ENCODE measurements at places on chromosomes 16 and 17.
A peak's percentile ranks its signal among the peaks of the same experiment; 100 is the strongest.

DNA sequence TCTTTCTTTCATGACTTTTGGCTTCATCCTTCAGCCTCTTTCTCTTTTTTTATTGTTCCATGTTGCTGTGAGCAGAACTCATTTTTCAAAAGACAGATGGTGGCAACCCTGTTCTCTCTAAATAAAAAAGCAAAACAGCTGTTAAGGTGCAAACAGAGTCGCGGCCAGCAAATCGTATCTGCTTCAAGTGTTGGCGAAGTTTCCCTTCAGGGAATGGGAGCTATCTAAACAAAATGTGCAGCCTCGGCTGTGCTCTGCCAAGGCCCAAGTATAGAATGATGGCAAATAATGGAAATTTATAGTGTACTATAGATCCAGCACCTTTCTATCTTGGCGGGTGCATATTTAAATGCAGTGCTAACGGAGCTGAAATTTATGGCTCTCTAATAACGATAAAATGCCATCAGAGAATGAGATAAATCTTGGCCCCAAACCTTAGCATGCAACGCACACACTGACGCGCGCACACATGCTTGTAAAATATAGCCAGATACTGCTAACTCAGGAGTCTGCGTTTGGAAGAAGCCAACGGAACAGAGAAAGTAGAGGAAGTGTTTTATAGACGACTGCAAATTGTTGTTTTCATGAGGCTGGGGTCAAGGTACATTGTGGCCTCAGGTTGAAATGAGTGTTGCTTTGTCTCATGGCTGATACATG is 315.5 kb upstream of the RBFOX1 start:
- DNase-seq: no peak

GRCh38 chr16:8708536-8708935 is 34.1 kb downstream of the ABAT start:
- no peak for DNase-seq

- DNase-seq: no peak
Observed at GRCh38 chr16:84461029-84461412, 43.4 kb downstream of the MEAK7 start.

- no peak for DNase-seq
Observed at GRCh38 chr17:43662413-43663141, 855 bp upstream of the MEOX1 start.

- DNase-seq: no peak
Observed at GRCh38 chr17:30398328-30399041, 19.8 kb downstream of the CPD start.

DNA sequence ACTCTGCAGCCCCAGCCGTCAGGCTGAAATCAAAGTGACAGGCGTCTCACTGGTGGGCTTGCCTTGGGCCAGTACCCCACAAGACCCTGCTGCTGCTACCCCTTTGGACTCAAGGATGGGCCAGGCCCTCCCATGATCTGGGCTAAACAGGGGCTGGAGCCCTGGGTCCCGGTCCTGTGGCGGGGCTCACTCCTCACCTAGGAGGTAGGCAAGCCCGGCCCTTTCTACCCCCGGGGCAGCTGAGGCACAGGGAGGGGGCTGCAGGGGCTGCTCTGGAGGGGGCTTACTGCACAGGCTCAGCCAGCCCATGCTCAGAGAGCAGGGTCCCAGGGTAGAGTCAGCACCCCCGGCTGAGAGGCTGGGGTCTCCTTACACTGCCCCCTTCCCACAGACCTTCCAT is 23.6 kb downstream of the KATNB1 start:
- peak; percentile 7 for DNase-seq

- no peak for DNase-seq
Observed at GRCh38 chr17:77728871-77729270, 229.6 kb upstream of the TNRC6C start.

- DNase-seq: peak; percentile 53
Observed at GRCh38 chr17:36858119-36859002, 78.9 kb upstream of the LHX1 start.

GRCh38 chr17:82486231-82487094 is 27.9 kb downstream of the NARF start:
- no peak for DNase-seq

- DNase-seq: peak; percentile 76
Observed at GRCh38 chr17:64420143-64420670, 28.7 kb upstream of the MILR1 start.

GRCh38 chr17:39738983-39739884 is 1.5 kb downstream of the GRB7 start:
- DNase-seq: peak; percentile 80

- DNase-seq: no peak
Observed at GRCh38 chr16:49956915-49957314, 68.1 kb upstream of the CNEP1R1 start.

DNA sequence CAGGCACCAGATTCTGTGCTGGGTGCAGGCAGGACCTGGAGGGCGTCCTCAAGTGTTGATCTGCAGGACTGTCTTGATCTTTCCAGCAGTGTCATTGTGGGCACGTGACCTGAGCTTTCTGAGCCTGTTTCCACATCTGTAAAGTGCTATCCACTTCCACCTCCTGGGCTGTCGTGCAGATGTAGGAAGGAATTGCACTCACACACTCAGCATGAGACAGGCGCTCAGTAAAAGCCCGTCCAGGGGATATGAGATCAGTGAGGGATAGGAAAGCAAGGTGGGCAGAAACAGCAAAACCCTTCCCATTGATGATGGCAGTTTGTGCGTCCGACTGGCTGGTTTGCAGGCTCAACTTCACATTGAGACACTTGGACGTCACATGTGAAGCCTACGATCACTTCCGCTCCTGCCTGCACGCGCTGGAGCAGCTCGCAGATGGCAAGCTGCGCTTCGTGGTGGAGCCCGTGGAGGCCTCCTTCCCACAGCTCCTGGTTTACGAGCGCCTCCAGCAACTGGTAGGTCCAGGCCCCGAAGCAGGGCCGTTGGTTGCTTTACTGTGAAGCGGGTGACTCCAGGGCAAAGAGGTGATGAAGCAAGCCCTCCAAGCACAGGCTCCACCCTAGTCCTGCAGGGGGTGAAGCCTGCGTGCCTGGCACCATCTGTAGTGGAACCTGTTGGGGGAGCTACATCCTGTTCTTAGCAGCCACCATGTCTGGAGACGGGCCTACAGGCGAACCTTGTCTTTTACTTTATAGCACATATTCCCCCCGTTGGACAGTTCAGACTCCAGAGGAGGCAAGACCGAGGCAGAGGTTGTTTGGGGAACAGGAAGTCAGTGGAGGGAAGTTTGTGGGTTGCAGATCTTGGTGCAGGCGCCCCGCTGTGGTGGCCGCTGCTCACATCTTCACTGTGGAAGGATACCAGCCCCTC is 23.0 kb downstream of the METTL22 start:
- DNase-seq: no peak

GRCh38 chr17:68431045-68431608 is 26.2 kb downstream of the WIPI1 start:
- DNase-seq: no peak

- no peak for DNase-seq
Observed at GRCh38 chr17:45641541-45641940, 142.6 kb upstream of the CRHR1 start.

- DNase-seq: no peak
Observed at GRCh38 chr16:3859889-3860288, 20.6 kb downstream of the CREBBP start.

DNA sequence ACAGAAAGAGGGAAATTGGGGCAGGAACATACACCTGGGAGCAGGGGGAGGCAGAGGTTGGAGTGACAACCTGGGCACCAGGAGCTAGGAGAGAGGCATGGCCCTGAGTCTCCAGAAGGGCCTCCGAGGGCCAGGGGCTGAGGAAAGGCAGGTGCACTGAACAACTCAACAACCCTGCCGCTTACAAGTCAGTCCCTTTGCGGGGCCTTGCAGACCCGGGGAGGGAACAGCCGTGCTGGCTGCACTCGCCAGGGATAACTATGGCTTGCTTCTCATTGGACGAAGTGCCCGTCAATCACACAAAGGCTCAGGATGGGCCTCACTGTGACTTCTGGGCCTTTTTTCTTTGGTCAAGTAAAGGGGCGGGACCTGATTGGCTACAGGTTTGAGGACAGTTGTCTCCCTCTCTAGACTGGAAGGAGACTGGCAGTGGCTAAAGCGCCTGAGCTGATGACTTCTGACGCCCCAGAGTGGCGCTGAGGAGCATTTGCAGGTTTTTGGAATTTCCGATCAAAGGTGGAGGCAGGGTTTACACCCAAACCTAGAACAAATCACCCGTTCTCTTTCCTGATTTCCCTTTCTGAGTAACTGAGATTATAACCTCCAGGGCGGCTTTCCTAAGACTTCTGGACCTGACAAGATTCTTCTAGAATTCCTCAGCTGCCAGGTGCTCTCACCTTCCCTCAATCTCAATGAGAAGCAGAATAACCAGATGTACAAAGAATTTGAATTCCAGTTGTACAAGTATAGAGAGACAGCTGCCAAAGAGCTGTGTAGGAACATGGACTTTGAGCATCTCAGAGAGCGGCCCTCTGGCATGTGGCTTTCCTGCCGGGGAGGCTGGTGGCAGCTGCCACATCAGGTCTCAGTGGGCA is 27.6 kb upstream of the ST6GALNAC2 start:
- peak; percentile 96 for DNase-seq

- peak; percentile 42 for DNase-seq
Observed at GRCh38 chr17:1043601-1044251, 46.8 kb downstream of the TIMM22 start.

GRCh38 chr16:53872248-53873221 is 168.6 kb downstream of the FTO start:
- DNase-seq: no peak

DNA sequence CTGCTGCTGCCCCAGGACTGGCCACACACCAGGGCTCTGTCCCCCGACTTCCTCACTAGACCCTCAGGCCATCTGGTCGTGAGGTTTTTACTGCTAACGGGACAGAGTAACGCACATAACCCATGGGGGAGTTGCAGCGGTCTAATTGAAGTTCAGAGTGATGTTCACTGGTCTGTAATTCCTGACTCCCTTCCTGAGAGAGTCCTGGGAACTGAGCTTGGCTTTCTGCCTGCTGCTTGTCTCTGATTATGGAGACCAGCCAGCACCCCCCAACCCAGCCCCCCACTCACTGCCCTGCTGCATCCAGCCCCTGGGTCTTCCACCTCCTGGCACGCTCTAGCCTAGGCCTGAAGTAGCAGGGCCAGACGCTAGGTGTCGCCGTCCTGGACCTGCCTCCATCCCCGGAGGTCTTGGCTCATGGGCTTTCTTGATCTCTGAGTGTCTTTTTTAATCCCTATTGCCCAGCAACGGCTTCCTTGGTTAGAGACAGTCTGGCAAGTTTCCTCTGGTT is 192.9 kb downstream of the CCDC182 start:
- DNase-seq: peak; percentile 82

DNA sequence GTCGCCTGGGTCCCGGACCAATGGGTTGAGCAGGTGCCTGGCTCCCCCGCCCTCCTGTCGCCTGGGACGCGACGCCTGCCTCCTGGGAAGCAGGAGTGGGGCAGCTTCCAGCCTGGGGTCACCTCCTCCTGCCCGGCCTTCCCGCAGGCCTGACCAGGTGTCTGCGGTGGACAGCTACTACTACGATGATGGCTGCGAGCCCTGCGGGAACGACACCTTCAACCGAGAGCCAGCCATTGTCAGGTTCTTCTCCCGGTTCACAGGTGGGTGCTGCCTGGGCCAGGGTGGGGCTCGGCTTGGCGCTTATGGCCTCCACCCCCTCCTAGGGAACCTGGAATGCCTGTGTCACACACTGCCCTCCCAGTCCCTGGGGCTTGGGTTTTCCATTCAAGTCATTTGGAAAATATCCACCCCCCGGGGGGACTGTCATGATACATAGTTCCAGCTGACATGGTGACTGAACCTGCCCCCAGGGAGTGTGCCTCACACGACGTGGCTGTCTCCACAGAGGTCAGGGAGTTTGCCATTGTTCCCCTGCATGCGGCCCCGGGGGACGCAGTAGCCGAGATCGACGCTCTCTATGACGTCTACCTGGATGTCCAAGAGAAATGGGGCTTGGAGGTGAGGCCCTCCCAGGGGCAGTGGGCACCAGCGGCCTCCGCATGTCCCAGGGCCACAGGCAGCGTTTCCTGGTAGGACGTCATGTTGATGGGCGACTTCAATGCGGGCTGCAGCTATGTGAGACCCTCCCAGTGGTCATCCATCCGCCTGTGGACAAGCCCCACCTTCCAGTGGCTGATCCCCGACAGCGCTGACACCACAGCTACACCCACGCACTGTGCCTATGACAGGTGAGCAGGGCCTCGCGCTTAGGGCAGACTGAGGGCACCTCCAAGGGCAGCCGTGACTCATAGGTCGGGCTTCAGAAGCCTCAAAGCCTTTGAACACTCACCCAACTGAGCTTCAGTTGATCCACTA is 2.3 kb downstream of the DNASE1 start:
- no peak for DNase-seq

GRCh38 chr17:34580685-34581445 is 1.5 kb downstream of the TMEM132E start:
- DNase-seq: peak; percentile 25

GRCh38 chr17:67518876-67519275 is 141.8 kb downstream of the PITPNC1 start:
- DNase-seq: no peak

DNA sequence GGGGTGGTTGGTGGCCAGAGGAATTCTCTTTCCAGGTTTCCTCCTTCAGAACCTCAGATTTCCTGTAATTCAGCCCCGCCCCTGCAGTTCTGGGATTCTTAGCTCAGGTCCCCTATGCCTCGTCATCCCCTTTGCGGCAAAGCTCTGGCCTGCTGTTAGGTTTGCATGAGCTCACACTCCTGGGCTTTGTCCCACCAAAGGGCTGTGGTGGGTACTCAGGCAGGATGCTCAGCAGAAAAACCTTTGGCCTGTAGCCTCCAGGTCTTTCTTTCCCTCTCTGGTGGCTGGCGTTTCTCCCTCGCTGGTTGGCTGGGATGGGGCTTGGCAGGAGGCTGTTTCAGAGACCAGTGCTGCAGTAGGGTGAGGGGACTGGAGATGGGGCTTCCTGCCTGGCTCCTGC is 9.6 kb upstream of the PLEKHG4 start:
- peak; percentile 79 for DNase-seq

GRCh38 chr16:47966325-47966724 is 189.5 kb downstream of the ABCC12 start:
- no peak for DNase-seq

- DNase-seq: no peak
Observed at GRCh38 chr16:11202260-11203091, 53.5 kb downstream of the SOCS1 start.

DNA sequence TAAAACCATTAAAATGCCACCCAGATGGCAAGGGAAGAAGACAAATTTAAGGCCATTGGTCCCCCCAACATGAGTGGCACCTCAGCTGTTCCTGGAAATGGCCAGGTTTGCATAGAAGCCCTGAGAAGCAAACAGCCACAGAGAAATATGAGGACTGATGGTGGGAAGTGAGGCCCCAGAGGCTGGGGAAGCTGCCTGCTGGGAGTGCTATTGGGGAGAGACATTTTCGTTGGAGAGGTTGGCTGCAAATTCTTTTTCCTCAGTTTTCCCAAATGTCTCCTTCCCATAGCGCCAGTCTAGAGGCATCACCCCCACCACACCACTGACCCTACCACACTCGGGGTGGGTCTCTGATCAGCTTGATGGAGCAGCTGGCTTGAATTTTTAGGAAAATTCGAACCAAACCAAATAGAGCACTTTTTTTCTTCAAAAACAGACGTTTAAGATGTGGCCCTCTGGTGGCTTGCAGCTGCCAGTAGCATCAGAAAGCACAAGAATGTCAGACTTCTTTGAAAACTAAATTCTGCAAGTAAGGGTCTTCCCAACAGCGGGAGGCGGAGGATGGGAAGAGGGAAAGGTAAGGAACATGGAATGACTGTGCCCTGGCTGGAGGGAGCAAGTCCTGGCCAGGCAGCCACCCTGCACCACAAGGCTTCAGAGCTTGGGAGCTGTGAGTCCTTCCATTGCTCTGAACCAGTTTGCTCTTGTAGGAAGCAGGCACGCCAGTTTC is 13.2 kb upstream of the SLC12A3 start:
- DNase-seq: peak; percentile 81

- DNase-seq: no peak
Observed at GRCh38 chr17:62700964-62701705, 73.7 kb downstream of the MRC2 start.
